HEK293T (cell line): ENCODE measurements at places on chromosomes 5 and 9.

DNA sequence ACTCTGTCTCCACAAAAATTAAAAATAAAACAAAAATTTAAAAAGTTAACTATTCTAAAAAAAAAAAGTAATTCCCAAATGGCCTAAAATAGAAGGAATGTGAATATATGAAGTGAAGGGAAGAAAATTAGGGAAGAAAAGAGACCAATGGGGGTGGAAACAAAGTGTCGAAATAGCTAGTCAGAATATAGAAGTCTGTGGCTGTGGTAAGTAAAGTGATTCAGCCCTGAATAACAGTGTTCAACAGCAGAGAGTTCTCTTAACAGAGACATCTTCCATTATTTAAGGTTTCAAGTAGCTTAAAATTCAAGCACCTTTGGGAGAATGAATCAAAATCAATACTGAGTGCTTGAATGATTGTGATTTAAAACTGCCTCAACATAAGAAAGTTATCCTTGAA is 51.7 kb downstream of the LPAR1 start:
- DNase-seq, result no peak

GRCh38 chr9:22529426-22530199 is 83.0 kb downstream of the DMRTA1 start:
- no peak for DNase-seq

DNA sequence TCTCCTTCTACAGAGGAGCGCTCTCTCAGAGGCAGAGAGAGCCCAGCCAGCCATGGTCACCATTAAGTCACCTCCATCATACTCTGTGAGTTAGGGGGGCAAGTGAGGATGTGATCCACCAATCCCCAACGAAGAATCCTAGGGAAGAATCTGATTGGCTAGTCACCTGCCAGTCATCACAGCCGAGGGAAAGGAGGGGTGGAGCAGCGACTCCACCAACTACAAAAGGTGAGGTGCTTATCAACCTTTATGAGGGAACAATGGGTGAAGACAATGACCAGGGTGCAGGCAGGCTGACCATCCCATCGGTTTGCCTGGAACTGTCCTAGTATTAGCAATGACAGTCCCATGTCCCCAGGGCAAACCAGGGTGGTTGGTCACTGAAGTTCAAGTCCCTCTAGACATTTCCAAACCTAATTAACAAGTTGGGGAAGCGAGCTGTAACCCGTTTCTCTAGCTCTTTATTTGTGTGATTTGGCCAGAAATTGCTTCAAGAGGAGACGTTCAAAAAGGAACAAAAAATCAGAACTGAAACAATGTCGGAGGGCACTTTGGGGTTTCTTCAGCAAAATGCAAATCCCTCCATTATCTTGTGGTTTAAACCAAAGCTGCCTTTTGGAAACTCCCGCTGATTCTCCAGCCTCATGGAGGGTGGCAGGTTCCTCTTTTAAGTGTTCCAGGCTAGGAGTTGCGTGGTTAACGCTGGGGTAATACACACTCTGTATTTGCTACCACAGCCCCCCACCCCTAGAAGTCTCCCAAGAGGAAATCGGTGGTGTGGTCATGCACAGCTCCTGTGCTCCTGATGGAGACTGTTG is 18.8 kb upstream of the FCN1 start:
- DNase-seq, result no peak

GRCh38 chr5:28516722-28517121 is 1478.3 kb upstream of the CDH9 start:
- DNase-seq, result no peak

DNA sequence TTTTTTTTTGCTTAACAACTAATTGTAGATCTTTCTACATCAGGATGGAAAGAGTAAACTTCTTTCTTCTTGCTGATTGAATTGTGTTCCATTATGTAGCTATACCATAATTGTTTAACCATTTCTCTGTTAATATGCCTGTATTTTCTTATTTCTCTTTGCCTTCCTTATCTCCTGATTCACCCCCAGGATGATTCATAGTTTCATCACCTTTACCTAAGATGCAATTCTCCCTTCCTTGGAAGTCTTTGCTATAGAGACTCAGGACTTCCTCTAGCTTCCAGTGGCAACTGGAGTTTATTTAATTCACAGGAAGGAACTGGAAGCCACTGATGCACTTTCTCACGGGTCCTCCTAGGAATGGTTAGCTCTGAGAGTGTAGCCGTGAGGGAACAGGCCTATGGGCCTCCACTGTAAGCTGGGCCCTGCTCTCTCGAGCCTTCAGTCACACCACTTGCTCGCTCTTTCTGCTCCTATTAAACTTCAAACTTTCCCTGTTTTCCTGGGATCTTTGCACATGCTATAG is 83.1 kb downstream of the FGF1 start:
- no peak for DNase-seq

- no peak for DNase-seq
Observed at GRCh38 chr5:39148983-39149534, 70.3 kb downstream of the FYB1 start.

- DNase-seq, result no peak
Observed at GRCh38 chr5:157518963-157519362, 56.6 kb downstream of the ADAM19 start.
